Stimulated activated CD8-positive, alpha-beta memory T cell treated with anti-CD3 and anti-CD28 coated beads, Interleukin-12 subunit alpha, Interleukin-12 subunit beta, amount 100 ng/mL, for 1 hour (primary cell): ENCODE measurements at places on chromosomes 4 and X.

DNA sequence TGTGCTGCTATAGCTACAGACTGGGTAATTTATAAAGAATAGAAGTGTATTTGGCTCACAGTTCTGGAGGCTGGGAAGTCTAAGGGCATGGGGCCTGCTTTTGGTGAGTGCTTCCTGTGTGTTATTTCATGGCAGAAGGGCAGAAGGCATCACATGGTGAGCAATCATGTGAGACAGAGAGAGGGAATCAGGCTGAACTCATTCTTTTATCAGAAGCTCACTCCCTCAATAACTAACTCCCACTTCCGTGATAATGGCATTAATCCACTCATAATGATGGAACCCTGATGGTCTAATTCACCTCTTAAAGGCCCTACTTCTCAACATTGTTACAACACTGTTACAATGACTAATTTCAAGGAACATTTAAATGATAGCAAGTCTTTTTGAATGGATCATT, 129.4 kb downstream of the FAT4 start:
- no peak for DNase-seq

GRCh38 chr4:170336238-170336775, 246.6 kb upstream of the AADAT start:
- no peak for DNase-seq

- DNase-seq = no peak
These were observed 227.6 kb downstream of the NR3C2 start for GRCh38 chr4:148214529-148215166.

DNA sequence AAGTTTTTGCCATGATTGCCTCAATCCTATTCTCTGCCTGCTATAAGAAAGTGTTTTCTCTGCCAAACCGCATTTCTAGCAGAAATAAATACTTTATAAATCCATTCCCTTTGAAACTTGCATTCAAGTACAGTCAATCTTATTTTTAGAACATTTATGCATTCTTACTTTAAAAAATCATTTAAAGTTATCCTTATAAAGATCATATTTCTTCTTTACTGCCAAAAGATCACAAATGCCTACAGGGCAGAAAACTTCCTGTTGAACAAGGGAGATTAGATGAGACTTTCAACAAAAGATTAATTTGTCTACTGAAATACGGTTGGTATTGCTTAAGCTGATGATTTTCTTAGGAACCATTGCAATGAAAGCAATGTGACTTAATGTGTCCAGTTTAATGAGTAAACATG, 207.2 kb upstream of the SLIT2 start:
- no peak for DNase-seq

GRCh38 chr4:160299177-160299576, 1196.3 kb downstream of the RAPGEF2 start:
- no peak for DNase-seq

DNA sequence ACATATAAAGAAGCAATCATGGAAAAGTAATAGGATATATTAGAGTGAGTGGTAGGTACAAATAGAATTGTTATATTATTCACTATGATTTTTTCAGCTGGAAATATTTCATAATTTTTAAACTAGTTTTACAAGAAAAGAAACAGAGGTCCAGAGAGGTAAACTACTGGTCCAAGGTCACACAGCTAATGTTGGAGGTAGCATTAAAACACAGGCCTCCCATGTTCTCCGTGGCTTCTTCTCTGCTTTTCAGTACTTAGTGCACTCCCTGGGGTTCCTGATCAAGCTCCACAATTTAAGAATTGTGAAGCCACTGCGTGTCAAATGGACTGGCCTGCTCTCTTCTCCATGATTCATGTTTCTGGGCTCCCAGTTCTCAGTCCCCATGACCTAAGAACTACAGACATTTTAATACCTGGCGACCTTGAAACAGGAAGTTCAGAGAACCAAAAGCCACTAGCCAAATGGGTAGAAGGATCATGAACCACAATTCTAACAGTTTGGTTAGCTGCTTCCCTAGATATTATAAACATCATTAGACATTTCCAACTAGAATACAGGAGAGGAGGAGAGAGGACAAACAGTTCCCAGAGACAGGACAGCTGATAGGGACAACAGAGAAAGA, 172.0 kb upstream of the KLF3 start:
- no peak for DNase-seq

- DNase-seq = no peak
These were observed 13.5 kb downstream of the NSUN7 start for GRCh38 chr4:40763228-40763716.

DNA sequence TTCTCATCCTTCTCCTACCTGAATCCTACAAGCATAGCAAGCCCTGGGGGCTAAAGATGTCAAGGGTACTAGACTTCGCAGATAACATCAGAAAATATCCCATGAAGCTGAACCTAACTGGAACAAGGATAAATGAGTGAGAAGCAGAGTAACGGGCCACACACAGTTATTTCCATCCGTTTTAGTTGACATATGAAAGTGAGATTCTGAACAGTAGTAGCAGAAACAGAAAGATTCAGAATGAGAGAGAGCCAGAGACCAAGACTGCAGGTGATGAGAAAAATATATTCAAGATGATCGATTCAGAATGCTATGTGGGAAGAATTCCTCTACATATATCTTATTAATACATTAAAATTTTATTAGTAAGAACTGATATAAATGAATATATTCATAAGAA, 165.1 kb downstream of the TSPAN5 start:
- DNase-seq = no peak

DNA sequence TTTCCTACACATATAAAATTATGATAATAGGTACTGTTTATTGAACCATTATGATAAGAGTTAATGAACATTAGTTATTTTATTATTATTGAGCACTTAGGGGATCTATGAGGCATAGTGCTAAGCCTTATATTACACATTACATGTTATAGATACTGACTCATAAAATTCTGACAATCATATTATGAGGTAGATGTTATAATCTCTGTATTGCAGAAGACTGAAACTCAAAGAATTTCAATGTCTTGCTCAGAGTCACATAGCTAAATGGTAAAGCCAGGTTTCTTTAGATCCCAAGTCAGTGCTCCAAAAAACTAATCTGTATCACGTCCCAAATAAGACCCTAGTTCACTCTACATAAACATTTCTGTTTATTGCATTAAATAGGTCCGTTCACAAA, 207.2 kb upstream of the CNKSR2 start:
- no peak for DNase-seq

DNA sequence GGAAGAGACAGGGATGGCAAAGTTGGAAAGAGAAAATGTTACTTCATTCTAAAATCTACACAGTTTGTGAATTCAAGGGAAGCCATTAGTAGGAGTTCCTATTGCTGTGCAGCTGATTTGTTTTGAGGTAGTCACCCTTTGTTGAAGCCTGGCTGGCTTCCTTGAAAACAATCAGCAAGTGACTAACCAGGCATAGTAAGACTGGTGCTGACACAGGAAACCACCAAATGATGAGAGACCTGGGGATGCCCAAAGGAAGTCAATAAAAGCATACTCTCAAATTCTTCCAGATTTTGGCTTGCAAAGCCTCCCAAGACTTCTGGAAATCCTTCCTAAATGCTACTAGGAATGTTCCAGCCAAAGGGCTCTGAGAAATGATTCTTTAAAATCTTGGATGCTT, 23.9 kb upstream of the PRDM8 start:
- peak; percentile 36 for DNase-seq

DNA sequence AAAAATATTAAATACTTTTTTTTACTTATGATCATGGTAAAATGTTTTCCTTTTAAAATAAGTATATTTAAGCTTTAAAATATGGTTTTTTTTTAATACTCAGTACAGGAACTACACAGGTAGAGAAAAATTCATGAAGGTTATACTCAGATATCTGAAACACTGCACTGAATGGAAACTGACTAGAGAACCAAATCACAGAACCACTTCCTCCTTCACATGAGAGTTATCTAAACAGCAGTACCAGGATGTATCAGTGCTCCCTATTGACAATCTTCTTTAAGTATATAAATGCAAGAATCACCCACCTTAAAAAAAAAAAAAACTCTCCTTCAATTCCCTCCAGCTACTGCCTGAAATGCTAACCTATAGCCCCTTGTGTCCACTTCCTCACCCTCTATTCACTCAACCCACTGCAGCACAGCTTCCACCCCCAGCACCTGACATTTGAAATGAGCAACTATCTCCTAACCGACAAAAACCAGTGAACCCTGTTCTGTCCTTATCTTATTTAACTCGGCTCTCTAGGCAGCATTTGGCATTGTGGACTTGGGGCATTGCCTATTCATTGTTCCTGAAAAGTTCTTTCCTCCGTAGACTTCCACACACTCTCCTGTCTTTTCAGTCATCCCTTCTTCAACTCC, 9.1 kb downstream of the SLC7A3 start:
- no peak for DNase-seq

- DNase-seq = no peak
These were observed 61.5 kb downstream of the SORCS2 start for GRCh38 chr4:7253837-7254236.

GRCh38 chr4:108097990-108098553, 70.7 kb downstream of the LEF1 start:
- DNase-seq = no peak

DNA sequence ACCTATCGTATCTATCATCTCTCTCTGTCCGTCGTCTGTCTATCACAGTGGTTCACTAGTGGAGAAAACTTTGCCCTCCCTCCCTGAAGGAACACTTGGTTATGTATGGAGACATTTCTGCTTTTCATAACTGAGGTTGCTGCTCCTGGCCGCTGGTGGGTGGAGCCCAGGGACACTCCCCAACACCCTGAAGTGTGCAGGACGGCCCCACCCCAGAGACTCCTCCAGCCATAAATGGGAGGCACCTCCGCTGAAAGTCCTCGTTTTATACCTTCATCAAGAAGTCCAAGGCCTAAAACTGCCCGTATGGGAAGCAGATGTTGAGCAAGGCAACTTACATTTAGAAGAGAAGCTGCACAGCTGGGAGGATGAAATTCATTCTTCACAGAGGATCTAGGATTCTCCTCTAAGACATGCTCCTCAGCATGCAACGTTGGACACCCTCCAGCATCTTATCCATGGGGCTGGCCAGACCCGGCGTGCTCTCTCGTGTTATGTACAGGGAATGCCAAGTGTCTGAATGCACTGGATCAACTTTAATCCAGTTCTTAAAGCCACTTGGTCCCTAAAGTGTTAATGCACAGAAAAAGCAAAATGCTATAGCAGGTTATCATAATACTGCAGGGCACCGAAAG, 43.5 kb downstream of the PRKX start:
- no peak for DNase-seq

DNA sequence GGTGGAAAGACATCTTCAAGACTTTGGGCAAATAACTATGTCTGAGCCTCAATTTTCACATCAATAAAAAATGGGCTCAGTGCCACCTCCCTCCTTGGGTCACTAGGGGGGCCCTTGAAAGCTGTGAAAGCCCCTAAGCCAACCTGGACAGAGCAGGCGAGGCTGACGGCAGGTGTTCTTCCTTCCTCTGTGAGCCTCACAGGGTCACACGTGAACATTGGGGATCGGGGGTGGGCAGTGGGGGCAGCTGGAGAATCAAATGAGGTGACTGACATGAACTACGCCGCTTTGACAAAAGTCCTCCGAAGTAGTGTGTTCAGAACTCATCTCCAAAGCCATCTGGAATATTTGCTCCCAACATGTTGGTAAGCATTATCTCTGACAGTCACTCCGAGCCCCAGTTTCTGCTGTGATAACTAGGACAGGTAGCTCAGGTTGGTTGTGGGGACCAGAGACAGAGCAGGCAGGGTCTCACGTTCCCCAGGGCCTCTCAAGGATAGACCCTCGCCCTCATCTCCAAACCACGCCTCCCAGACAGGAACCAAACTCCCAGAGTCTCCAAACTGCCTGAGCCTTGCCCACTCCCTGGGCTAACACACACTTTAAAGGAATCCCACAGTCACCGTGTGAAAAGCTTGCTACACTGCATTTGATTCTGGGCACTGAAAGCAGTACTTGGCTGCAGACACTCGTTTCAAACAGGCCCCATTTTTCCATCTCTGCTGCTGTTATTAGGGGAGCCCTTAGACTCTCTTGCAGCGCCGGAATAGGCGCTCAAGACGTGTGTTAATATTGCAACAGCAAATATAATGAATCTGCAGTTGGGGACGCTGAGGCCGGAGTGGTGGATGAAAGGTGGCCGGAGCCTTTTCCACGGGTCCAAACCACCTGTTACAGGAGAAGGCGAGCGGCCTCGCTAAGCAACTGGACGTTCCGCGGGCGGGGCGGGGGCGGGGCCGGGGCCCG, 717 bp upstream of the WFS1 start:
- DNase-seq = no peak

- no peak for DNase-seq
These were observed 89.7 kb downstream of the PPEF1 start for GRCh38 chrX:18797141-18797540.
